ENCODE measurements at places on chromosomes 4 and X.

- no peak for DNase-seq
These were observed 155.6 kb downstream of the GBA3 start for GRCh38 chr4:22848332-22848731.

DNA sequence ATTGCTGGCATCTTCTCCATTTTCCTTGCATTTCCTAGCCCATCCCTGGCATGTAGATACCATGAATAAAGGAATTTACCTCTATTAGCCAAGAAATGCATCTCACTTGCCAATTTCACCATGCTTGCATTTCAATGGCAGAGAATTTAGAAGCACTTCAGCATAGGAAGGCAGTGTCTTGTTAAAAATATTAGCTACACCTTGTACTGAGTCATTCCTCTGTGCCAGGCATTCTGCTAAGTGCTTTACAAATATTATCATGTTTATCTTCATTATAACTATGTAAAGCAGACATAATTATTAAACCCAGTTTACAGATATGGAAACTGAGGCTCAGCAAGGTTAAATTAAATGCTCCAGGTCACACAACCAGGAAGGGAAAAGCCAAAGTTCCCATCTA is 138.2 kb downstream of the NPNT start:
- DNase-seq, result no peak

- DNase-seq, result no peak
These were observed 11.5 kb upstream of the ZNF718 start for GRCh38 chr4:112771-113170.

GRCh38 chr4:90099812-90100211 is 27.4 kb upstream of the CCSER1 start:
- no peak for DNase-seq

GRCh38 chr4:31341601-31342359 is 621.6 kb downstream of the PCDH7 start:
- DNase-seq, result no peak

DNA sequence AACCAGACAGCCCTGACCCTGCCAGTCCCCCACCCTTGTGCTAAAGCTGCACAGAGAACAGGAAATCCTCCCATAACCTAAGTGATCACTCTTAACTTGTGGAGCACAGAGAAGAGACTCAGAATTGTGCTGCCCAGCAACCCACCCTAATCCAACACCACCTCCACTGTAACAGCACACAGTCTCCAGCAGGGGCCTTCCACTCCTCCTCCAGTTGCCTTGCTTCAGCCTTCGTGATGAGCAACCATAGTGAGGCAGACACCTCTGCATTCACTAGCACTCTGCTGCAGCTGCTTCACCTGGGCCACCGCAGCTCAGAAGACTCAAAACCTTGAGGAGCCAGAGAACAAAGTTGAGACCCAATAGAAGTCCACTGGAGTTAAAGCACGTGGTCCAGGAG is 7.9 kb upstream of the UGT2B4 start:
- no peak for DNase-seq

- DNase-seq, result no peak
These were observed 2.9 kb downstream of the MSL3 start for GRCh38 chrX:11760958-11761357.

DNA sequence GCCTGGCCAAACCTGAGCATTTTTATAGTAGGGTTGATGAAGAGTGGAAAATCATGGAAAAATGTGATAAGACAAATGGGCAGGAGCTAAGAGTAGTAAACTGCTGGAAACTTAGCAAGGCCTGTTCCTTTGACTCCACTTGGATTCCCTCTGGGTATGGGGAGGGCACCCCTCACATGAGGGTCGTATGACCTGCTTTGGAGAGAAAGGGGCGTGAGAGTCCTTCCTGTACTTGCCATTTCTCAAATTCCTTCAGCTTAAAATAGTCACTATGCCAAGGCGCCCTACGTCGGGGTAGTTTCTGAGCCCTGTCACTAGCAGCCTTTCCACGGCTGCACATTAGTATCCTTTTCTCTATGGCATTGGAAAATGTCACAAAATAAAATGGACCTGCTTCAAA is 49.1 kb downstream of the GPRIN3 start:
- DNase-seq, result no peak

- no peak for DNase-seq
These were observed 126.7 kb downstream of the AFAP1 start for GRCh38 chr4:7812921-7813320.

GRCh38 chr4:30714408-30715031 is 5.6 kb upstream of the PCDH7 start:
- DNase-seq, result no peak

GRCh38 chr4:85792376-85793232 is 317.7 kb downstream of the ARHGAP24 start:
- DNase-seq, result no peak

GRCh38 chr4:36692586-36692985 is 411.2 kb downstream of the DTHD1 start:
- no peak for DNase-seq

- DNase-seq, result no peak
These were observed 69.4 kb upstream of the WDR17 start for GRCh38 chr4:175996206-175996605.

All from non-pigmented ciliary epithelial cell (primary cell).